IMR-90 (cell line): ENCODE measurements at places on chromosomes 1 and 21. TPM values are rescaled to one million over a fixed set of nuclear protein-coding genes. Genes with fewer than 3 reads are reported as not detected.
A peak's percentile ranks its signal among the peaks of the same experiment; 100 is the strongest.

- DNase-seq: peak; percentile 91
Measured at GRCh38 chr1:16612332-16613172, 812 bp downstream of the NBPF1 start.

DNA sequence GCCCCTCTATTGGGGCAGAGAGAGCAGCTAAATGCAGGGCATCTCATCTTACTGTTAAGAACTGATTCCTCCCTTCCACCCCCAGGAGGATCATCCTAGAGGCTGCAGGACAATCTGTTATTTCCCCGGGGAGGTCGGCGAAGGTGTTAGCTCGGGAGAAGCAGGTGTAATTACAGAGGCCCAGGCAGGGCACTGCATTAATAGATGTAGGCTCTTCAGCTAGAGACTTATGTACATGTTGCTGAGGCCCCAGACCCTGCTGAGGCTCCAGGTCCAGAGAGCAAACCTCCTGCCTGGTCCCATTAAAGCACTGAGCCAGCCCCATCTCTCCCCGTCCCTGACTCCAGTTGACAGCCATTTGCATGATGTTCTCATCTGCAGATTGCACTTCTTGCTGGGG lies 320.3 kb upstream of the VAMP3 start:
- no peak for DNase-seq

Gene ANKRD65
- total RNA-seq: under 0.01 TPM in 1 of 2 replicates, not detected in the other

Gene GPX7
- 3.1 and 3.4 TPM in 2 replicates for total RNA-seq

- no peak for DNase-seq
Measured at GRCh38 chr1:40315795-40316594, 1.1 kb downstream of the COL9A2 start.

DNA sequence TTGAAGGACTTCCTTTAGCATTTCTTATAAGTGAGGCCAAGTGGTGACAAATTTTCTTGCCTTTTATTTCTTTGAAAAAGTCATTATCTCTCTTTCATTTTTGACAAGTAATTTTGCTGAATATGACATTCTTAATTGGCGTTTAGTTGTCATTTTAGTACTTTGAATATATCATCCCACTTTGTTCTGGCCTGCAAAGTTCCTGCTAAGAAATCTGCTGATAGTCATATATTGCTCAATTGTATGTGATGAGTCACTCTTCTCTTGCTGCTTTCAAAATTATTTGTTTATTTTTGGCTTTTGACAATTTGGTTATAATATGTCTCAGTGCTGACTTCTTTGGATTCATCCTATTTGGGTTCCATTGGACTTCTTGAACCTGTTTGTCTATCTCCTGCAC lies 312.6 kb downstream of the DUSP10 start:
- peak; percentile 63 for DNase-seq

Gene ITGB3BP
- 8.1 and 15.8 TPM in 2 replicates for total RNA-seq
